Stimulated activated CD8-positive, alpha-beta memory T cell treated with anti-CD3 and anti-CD28 coated beads, Interleukin-4, amount 100 ng/mL, for 4 hours (primary cell): ENCODE measurements at places on chromosomes 2 and 18.

DNA sequence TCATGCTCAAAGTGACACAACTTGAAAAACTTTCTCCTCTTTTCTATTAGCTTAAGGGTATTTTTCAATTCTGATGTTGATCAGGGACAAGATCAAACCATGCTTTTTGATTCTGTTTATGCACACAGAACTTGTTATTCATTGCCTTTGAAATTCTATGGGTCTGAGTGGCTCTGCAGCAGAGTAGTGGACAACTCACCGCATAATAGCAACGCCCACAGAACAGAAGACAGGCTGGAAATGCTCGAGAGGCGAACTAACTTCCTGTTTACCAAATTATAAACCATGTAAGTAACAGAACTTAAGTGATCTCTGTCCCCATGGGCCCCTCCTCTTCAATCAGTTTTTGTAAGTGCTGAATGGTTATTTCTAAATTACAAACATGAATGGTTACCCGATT is 131.2 kb downstream of the CBLN2 start:
- no peak for DNase-seq

DNA sequence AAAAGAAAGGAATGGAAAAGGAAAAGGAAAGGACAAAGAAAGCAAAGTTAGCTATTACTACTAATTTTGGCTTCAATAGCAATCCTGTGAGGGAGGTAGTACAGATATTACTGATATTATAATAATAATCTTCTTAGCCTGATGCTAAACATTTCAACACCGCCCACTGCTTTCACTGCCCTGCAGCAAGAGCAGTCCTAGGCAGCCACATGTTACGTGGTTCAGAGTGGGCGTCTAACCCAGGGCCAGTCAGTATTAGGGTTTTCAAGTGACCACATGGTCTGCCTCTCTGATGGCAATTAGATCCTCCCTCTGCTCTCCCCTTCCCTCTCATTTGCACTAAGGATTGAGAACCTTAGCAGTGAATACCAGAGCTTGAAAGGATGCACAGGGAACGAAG is 83.7 kb upstream of the ZNF397 start:
- DNase-seq = no peak

DNA sequence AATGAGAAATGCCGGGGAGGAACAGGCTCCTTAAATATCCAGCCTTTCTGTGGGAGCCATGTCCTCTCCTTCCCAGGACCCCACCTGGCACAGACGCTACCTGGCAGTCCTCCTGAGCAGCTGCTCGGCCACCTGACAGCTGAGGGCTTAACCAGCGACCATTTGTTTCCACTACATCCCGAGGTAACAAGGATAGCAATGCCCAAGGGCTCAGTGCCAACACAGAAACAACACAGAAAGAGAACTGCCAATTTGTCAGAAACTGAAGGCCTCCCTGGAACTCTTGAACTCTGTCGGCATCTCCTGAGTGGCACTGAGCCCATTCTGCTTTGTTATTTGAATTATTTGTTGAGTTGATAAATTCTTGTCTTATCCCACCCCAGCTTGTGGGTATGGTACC is 122.2 kb upstream of the ARHGAP28 start:
- DNase-seq = no peak

DNA sequence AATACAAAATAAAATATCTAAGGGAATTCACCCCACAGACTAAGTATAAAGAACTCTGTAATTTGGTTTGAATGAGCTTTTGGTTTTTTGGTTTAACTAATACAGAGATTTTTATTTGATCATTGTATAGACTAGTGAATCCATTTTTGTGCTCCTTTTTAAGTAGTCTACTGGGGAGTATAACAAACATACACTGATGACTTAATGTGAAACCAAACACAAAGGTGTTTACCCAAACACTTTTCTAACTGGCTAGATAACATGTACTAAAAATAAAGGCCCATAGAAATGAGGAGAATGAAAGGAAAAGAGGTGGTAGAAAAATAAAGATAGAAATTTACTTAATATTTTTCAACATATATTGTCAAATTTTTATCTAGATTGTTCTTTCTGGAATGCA is 146.0 kb downstream of the NRXN1 start:
- no peak for DNase-seq

DNA sequence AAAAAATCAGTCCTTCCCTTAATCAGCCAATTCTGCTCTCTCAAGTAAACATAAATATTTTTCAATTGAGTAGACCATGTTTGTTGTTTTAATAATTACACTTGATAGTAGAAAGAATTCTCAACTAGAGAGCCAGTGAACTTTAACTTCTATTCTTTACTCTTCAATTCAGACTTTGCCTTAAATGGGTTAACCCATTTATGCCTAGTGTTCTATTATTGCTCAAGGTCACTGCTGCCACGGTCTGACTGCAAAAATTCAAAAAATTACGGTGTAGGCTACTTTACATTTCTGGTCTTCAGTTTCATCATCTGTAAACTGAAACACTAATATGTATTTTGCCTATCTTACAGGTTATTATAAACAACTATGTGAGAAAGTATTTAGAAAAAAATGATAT is 103.1 kb downstream of the TLK1 start:
- DNase-seq = no peak

- DNase-seq = no peak
These were observed 32.5 kb upstream of the FHOD3 start for GRCh38 chr18:36265015-36265414.

DNA sequence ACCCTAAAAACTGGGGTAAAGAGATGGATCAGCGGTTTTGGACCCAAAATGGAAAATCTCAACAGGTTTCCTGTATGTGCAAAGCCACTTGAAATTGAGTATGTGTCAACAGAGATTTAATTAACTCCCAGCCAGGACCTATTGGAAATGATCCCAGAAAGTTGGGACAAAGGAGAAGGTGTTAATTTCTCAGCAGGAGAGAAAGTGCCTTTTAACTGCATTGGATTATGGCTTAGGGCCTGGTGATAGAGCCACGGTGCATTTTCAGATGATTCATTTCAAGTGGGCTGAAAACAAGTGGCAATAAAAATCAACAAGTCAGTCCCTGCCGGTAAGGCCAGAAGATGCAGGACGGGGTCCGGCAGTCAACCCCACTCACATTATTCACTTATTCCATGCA is 80.2 kb upstream of the BCL11A start:
- DNase-seq = no peak

GRCh38 chr2:154623819-154624218 is 74.7 kb upstream of the KCNJ3 start:
- DNase-seq = no peak

- no peak for DNase-seq
These were observed 82.2 kb upstream of the SETBP1 start for GRCh38 chr18:44598514-44598913.

DNA sequence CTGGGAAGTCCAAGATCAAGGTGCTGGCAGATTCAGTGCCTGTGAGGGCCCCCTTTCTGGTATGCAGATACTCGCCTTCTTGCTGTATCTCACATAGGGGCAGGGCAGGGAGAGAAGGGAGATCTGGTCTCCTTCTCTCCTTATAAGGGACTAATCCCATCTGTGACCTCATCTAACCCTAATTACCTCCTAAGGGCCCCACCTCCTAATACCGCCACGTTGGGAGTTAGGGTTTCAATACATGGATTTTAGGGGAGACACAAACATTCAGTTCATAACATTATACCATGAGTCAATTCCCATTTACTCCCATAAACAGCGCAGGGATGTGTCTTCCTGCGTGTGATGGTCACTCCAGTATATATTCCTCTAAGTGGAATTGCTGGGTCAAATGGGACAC is 73.8 kb upstream of the TXNDC2 start:
- no peak for DNase-seq
